ACHN (cell line): ENCODE measurements at places on chromosomes 13 and 19.

GRCh38 chr13:36848199-36848982 lies 29.4 kb downstream of the RFXAP start:
- no peak for DNase-seq

- no peak for DNase-seq
Measured at GRCh38 chr13:55345224-55345623, 1795.5 kb upstream of the PRR20A start.

DNA sequence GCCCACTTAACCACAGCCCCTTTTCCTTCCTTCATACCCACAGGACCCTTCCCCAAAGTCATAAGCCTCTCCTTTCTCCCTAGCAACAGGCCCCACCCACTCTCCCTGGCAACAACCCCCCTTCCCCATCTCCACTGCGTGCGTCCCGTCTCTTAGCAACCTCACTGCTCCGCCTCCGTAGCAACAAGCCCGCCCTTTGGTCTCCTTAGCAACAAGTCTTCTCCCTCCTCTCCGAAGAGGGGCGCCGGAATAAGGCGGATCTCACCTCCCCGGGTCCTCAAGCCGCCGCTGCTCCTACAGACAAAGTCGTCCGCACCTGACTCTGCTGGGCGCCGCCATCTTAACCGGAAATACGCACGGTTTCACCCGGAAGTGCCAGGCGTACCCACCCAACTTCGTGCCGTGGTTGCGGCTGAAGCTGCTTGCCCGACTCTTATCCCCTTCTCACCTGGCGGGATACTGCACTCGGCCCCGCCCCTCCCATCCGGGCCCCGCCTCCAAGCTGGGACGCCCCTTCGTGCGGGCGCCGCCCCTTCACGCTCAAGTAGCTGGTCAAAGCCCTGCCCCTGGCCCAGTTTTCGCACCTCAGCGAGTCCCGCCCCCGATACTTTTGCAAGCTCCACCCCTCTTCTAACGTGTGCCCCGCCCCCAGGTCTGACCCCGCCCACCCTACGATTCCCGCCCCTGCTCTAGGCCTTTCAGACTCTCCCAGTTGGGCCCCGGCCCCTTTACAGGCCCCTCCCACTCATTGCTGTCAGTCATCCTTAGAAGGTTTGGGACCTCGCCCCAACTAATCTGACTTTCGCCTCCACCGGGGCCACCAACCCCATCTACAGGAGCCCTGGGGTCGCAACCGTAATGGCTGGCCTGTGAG lies at the start of gene HSPBP1:
TSS of gene HSPBP1 (minus strand) at position 341 of the 874 bp plus-strand sequence. CDS start 502 bp downstream, outside the sequence.
- peak; percentile 90 for DNase-seq

DNA sequence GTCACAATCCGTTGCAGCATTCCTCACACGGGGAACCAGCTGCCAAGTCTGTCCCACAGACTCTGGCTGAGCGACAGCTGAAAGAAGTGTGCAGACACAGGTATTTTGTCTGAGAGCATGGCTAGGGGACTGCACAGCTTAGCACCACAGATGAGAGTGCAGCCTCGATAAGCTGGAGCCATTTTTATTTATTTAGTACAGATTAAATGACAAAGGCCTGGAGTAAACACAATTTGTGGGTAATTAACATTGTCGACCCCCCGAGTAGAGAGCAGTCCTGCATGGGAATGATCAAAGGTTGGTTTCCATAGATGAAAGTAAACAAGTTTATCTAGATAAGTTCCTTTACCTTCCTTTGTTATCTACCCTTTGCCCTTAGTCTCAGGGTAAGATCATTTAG lies 836.2 kb downstream of the DACH1 start:
- DNase-seq: no peak

GRCh38 chr13:111968336-111969010 lies 98.5 kb upstream of the SOX1 start:
- no peak for DNase-seq

DNA sequence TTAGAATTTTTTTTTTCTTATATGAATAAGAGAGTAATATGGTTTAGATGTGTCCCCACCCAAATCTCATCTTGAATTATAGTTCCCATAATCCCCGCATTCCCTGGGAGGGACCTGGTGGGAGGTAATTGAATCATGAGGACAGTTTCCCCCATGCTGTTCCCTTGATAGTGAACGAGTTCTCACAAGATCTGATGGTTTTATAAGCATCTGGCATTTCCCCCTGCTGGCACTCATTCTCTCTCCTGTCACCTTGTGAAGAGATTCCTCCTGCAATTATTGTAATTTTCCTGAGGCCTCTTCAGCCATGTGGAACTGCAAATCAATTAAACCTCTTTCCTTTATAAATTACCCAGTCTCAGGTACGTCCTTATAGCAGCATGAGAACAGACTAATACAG lies 205.7 kb downstream of the MYO16 start:
- DNase-seq: no peak

DNA sequence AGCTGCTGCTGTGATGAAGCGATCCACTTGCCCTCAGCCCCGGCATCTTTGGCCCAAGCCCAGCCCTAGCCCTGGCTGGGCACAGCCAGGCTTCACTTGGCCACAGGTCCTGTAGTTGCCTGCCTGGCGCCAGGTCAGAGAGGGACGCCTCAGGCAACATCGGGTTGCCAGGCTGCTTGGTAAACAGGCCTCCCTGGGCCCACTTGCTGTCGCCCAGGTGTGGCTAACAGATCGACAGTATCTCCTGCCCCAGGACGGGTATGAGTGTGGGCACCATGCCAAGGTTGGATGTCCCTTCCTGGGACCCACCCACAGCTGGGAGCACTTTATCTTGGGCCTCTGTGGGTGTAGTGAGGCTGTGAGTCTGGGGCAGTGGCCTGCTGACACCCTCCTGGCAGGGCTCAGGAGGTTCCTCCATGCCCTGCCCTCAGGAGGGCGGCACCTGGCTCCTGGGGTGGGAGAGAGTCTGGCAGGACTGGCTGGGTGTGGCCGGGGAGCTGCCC lies 27.8 kb downstream of the CARM1 start:
- DNase-seq: no peak

- DNase-seq: peak; percentile 83
Measured at GRCh38 chr13:50244713-50245574, 229.7 kb downstream of the KCNRG start.

GRCh38 chr19:18112989-18113478 lies 15.5 kb downstream of the MAST3 start:
- DNase-seq: peak; percentile 76

- peak; percentile 37 for DNase-seq
Measured at GRCh38 chr19:54674021-54674617, 11.3 kb downstream of the LILRB4 start.

GRCh38 chr19:31071136-31071855 lies 277.9 kb downstream of the TSHZ3 start:
- no peak for DNase-seq

DNA sequence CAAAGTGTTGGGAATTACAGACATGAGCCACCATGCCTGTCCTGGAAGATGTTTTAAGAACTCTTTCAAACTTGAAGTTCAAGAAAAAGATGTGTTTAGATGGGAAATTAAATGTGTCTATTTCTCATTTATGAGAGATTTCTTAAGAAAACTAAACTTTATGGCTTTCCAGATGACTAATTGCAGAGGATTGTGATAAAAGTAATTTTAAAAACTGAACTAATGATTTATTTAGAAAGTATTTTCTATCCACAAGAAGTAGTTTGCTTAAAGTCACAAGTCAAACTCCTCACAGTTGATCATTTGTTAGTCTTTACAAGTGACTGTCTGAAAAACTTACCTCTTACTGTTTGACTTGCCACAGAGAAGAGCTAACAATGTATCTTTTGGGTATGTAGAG lies 89.6 kb upstream of the SPRY2 start:
- no peak for DNase-seq

DNA sequence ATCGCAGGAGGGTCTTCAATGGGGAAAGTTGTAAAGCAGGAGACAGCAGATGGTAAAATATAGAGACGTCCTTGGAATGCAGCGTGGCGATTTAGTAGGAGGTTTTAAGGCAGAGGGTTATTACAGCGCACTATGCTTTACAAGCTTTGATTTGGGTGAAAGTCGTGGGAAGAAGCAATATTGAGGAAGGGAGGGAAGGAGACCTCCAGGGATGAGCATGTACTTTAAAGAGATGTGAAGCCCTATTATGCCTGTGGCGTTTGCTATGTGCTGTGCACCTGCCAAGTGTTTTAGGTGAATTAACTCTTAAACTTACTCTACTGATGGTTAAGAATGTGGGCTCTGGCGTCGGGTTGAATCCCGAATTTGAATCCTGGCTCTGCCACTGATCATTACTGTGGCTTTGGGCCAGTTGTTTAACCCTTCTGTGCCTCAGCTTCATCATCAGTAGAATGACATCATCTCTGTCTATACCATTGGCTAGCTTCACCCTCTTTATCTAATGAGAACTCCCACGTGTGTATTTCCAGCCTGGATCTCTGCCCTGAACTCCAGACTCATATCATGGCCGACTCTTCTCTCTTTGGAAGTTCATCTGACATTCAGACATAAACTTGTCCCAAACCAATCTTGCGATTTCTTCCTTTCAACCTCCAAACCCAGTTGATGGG lies 583 bp downstream of the CCDC61 start:
- DNase-seq: no peak

GRCh38 chr19:13997631-13997962 lies 8.5 kb downstream of the RFX1 start:
- DNase-seq: no peak

DNA sequence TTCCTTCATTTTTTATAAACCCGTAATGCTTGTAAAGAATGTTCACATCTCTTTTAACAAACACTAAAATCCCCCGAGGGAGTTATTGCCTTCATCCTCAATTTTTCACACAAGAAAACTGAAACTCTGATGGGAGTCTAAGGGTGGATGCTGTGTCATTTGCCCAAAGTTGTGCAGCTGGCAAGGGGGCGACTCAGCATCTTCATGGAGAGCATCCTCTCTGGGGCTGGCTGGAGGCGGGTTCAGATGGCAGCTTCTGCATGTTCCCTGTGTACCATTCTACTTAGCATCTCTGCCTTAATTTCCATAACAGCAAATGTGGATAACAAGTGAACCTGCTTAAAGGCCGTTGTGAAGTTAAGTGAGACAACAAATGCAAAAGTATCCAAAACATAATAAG lies 256.4 kb downstream of the IRS2 start:
- DNase-seq: no peak

DNA sequence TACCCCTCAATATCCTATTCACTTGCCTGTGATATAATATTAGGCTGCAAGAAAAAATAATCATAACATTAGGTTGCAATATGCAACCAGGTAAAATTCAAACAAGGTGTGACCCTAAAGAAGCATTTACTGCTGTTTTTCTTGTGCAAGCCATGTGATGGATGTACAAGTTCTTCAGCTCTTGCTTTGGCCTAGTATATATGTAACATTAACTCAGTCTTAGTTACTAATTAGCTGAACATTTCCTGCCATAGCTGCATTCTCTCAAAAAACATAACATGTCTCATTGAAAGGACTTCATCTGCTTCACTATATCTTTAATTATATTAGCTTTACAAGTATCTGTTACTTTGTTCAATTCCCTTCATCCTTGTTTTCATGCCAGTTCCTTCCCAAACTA lies 406.8 kb upstream of the HTR2A start:
- no peak for DNase-seq

DNA sequence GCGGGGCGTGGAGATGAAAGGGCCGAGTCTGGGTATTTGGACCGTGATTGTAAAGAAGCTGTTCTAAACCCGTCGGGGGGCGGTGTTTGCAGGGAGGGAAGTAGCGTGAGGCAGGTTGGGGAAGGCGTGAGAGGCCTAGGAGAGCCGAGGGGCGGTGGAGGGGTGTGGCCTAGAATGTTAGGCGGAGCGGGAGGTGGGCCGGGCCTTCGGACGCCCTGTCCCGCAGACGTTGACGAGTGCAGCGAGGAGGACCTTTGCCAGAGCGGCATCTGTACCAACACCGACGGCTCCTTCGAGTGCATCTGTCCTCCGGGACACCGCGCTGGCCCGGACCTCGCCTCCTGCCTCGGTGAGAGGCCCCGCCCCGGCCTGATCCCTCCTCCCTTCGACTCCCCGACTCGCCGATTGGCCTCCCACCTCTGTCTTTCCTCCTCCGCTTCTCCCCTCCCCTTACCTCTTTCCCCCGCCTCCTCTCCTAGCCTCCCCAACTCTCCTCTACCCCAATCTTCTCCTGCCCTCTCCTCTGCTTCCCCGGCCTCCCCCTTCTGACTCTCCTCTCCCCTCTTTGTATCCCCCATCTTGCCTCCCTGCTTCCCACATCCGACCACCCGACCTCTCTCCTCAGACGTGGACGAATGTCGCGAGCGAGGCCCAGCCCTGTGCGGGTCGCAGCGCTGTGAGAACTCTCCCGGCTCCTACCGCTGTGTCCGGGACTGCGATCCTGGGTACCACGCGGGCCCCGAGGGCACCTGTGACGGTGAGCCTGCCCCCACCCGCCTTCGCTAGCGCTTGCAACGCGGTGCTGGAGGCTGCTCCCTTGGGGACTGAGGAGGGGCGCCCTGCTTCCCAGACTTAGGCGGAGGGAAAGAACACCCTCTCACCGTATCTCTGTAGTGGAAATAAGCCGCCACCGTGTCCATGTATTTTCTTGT lies 12.8 kb downstream of the LTBP4 start:
- no peak for DNase-seq

GRCh38 chr13:77584106-77584505 lies 48.6 kb downstream of the SCEL start:
- DNase-seq: no peak

DNA sequence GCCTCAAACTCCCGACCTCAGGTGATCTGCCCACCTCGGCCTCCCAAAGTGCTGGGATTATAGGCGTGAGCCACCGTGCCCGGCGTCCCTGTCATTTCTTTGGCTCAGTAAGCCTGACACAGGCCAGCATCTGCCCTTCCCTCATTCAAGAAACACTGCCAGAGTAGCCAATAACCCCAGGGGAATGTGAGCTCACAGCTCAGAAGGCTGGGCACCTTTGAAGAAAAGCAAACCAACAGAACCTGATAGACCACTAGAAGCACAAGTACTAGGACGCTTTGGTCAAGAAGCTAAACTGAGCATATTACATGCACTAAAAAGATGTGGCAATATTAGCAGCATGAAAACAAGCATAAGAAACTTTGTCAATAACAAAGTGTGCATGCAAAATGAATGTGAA lies 14.2 kb downstream of the SIGLEC5 start:
- no peak for DNase-seq

- DNase-seq: no peak
Measured at GRCh38 chr19:7657131-7657751, 11.6 kb upstream of the RETN start.

DNA sequence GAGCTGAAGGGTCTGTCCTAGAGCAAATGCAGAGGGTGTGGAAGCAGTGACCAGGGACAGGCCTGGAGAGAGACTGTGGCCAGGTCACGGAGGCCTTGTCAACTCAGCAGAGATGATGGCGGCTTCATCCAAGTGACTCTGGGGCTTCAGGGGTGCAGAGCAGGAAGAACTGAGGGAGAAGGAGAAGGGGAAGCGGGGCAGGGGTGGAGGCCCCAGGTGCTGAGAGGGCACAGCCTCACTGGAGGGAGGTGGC lies 299.1 kb downstream of the ZNF536 start:
- no peak for DNase-seq

DNA sequence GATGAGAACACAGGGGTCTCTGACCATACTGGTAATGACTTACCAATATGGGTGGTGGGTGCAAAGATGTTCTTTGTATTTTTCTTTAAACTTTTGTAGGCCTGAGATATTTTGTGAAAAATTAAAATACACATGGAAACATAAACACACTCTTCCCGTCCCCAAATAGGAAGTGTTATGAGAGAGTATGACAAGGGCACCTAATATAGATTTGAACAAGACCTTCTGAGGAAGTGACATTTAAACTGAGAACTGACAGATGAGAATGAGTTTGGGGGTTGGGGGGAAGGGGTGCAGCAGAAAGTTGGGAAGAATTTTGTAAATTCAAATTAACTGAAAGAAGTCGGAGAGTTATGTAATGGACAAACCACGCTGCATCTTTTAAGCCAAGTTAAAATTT lies 224.2 kb downstream of the RGCC start:
- DNase-seq: no peak

- no peak for DNase-seq
Measured at GRCh38 chr19:15463861-15464371, 428 bp downstream of the RASAL3 start.

- peak; percentile 55 for DNase-seq
Measured at GRCh38 chr19:15629003-15629880, 11.5 kb upstream of the CYP4F3 start.
